ENCODE measurements at places on chromosomes 5 and 9.

DNA sequence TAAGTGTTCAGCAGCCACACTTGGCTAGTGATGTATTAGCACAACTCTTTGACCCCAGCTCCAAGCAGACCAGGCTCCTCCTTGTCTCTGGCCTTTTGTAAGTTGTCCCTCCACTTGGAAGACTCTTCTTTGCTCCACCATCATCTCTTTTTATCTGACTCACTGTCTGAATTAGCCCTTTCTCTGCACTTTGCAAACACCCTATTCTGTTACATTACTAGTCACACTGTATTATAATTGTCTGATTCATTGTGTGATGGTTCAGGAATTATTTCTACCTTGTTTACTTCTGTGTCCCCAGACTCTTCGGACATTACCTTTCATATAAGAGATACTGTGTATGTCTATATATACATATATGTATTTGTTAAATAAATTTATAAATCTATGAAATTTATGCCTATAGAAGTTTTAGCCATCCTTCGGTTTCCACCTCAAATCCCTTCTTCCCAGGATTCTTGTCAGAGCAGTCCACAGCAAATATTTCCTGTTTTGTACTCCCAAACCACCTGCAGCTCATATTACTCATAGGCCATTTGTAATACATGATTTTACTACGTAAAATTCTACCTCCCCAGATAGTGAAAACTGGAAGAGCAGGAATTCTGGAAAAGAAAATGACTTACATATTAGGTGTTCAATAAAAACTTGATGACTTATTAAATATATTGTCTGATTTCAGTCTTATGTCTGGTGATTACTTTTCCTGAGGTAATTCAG is 69.0 kb downstream of the MTAP start:
- DNase-seq, result no peak

DNA sequence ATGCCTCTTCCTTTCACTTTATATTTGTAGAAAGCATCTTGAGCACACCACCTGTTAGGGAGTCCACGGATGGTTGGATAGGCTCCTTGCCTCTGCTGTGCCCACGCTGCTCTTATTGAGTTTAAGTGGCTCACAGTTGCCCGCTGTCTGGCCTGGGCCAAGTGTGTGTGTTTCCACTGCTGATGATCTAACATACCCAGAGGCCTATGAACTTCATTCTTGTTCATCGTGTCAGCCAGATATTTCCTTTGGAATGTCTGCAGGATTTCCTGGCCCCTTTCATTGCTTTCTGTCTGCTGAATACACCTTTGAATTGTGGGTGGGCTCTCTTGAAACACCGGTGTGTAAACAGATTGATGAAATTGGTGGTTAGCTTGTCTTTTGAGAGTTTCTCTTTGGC is 46.6 kb downstream of the MVB12B start:
- peak; percentile 37 for DNase-seq

GRCh38 chr9:109652112-109652511 is 127.9 kb upstream of the PALM2AKAP2 start:
- DNase-seq, result peak; percentile 22

DNA sequence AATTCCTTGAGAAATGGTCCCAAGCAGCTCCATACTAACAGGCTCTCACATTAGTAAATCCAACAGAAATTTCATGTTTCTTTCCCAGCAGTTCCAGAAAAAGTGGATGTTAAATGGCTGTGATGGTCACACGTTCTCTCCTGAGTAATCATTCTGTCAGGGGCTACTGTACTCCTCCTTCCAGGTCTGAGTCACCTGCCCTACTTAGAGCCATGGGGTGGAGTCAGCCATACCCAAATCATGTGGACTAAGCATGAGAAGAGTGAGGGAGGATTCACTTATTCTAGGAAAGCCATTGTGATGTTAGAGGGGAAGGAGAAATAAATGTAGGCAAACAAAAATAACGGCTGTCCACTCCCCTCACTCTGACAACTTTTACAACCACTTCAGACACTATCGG is 547.2 kb downstream of the CSNK1G3 start:
- DNase-seq, result peak; percentile 68

DNA sequence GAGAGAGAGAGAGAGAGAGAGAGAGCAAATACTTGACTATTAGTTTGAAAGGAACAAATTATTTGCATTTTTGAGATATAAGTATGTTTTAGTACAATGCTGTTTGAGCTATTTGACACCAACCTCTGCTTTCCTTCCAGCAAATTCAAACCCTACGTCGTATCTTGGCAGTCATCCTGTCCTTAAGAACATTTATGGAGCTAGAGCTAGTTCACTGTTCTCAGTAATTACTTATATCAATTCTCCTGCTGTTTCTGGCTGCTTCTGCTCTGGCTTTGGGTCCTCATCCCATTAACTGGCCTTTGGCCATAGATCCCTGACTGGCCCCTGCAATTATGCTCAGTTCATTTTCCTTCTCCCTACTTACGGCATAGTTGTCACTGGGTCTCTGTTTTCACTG is 19.9 kb upstream of the ERAP2 start:
- no peak for DNase-seq

DNA sequence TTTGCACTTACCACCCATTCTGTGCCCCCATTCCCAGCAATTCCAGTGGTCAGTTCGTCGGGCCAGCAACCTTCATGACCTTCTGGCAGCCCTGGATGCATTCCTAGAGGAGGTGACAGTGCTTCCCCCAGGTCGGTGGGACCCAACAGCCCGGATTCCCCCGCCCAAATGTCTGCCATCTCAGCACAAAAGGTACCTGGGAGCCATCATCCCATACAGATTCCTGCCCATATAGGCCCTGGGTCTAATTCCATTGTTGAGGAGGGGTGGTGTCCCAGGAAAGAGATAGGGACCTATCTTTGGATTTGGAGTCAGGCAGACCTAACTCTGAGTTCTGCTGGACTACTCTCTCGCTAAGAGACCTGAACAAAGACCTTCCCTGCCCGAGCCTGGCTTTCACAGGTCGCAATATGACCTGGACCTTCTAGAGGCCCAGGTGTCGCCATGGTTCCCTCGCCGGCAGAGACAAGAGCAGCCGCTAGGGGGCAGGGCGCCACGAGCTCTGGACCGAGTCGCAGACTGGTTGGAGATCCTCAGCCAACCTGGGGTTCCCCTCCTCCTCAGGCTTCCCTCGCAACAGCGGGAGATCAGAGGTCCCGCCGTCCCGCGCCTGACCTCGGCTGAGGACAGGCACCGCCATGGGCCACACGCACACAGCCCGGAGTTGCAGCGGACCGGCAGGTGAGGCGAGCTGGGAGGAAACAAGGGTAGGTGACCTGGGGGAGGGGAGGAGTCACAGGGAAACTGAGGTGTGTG is 3.1 kb downstream of the SLC4A9 start:
- peak; percentile 43 for DNase-seq
